MCF 10A (cell line): ENCODE measurements at places on chromosomes 13 and 19.
A peak's percentile ranks its signal among the peaks of the same experiment; 100 is the strongest.

- no peak for DNase-seq
Measured at GRCh38 chr13:37118016-37118415, 12.6 kb upstream of the CSNK1A1L start.

- DNase-seq, result no peak
Measured at GRCh38 chr13:35470671-35471661, 5.5 kb downstream of the MAB21L1 start.

GRCh38 chr13:111919286-111919685 lies 147.7 kb upstream of the SOX1 start:
- no peak for DNase-seq

GRCh38 chr13:71866335-71867130 lies 471 bp downstream of the DACH1 start:
- DNase-seq, result no peak

DNA sequence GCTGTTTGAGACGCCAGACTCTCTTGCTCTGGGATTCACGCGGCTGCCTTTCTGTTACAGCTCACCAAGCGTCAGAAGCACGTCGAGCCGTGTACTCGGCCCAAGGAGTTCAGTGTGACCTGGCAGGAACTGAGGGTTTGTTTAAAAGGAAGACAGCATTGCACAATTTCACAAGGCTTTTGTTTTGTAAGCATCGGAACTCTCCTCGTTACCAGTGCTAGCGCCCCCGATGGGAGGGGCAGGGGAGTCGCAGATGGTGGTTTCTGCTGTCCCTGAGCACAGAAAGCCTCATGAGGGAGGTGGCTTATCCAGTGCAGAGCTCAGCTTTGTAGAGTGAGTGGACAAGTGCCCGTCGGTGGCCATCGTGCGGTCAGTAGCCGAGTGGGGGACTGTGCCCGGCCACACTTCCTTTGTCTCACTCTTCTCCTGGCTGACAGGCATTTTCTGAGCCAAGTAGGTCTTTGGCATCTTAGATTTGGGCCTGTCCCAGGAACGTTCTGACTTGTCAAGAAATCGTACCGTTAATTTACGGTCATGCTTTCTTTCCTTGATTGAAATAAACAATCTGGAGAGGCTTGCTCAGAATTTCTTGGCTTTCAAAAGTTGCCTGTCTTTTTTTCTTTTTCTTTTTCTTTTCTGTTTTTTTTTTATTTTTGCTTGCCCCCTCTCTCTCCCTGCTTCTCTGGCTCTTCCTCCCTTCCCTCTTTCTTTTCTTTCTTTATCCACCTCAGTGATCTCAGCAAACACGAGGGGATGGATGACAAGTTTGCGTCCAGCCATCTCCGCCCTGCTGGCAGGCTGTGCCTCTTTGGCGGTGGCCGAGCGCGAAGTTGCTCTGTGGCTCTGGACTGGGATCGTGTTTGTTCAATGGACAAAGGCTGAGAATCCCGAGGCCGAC lies 7.7 kb downstream of the KDM4B start:
- DNase-seq, result peak; percentile 97

- no peak for DNase-seq
Measured at GRCh38 chr19:50967929-50968715, 1.3 kb downstream of the KLK6 start.

GRCh38 chr19:1863328-1863637 lies at the start of gene KLF16:
KLF16 (minus strand) TSS chr19:1863579; CDS start chr19:1863497, 82 bp downstream.
- DNase-seq, result no peak

DNA sequence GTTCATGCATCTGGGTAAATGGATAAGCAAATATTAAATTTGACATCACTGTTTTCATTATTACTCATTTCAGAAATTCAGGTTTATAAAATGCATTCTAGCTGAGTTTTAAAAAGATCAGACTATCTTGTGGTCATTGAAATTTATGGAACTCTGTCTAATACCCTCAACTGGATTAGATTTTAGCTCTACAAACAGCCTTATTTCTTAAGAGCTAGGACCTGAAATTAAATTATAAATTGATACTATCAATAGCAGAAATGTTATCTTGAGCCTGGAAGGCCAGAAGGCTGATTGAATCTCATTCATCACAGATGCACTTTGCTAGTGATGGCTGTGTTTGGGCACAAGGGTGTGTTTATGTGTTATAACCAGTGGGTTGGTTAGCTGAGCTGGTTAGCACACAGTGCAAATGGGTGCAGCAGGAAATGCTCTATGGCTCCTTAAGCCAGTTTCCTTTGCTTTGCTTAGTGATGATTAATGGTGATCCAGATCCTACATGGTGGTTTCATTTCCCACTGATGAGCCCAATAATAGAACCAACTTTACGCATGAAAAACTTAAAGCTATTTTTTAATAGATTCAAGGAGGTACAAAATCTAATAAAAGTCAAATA lies 310.8 kb upstream of the KLF12 start:
- DNase-seq, result peak; percentile 26

- no peak for DNase-seq
Measured at GRCh38 chr13:85013006-85013405, 786.2 kb downstream of the SLITRK6 start.

DNA sequence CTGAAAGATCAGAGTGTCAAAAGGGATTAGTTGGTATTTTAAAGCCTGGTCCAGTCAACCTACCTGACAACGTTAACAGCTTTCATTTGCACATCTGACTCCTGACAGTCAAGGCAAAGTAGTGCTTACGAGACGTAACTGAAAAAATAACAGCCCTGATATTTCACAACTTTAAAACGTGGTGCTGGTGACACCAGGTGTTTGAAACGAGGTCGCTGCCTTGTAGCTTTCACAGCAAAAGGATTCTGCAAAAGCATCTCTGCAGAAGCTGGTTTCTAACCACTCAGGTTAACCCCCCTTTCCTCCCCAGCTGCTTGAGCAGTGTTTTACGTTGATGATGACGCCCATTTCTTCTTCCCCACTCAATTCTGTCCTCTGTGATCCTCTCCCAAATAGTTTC lies 23.3 kb downstream of the GGACT start:
- no peak for DNase-seq
